Mucosa of descending colon (tissue), 3 donors: ENCODE measurements at places on chromosomes 2 and 18. TPM values are rescaled to one million over a fixed set of nuclear protein-coding genes. Genes with fewer than 3 reads are reported as not detected.

DNA sequence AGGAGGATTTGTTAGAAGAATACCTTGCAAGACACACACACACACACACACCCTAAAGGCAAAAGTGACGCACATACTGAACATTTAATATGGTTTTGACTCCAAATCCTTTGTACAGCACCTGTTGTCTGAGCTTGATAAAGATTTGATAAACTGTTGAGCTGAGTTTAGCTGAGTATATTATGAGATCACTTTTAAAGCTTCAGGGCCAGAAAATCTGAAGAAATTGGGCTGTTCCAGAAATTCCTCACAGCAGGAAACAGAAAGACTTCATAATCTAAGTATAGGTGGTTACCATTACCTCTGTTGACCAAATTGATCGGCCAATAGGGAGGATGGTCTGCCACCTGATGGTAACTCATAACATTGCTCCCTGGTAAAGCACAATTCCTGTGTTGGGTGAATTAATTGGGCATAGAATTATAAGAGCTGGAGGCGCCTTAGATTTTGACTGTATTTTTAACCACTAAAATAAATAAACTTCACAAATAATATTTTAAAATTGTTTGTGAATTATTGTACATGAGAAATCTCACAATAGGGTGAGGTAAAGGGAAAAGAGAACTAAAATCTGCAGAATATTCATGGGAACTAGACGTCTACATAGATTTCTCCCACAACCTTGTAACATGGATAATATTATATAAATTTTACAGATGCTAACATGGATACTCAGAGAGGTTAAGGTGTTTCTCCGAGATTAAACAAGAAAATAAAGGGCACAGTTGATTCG is 21.8 kb upstream of the RPIA start:
- no peak for DNase-seq

DNA sequence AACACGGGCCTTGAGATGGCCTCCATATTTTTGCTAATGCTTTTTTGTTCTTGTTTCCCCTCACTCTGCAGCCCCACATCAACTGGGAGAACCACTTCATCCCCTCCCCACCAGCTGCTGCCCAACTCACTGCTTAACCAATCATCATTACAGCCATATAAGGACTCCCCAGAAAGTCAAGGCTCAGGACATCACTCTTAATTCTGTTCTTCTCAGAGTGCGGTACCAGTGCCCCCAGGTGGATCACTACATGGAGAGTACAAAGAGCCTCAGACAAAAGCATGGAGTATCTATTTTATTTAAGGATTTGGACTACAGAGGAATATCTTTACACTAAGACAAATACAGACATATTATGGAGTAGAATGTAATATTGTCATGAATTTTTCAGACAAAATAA is 340.6 kb downstream of the PAX3 start:
- DNase-seq, result no peak

DNA sequence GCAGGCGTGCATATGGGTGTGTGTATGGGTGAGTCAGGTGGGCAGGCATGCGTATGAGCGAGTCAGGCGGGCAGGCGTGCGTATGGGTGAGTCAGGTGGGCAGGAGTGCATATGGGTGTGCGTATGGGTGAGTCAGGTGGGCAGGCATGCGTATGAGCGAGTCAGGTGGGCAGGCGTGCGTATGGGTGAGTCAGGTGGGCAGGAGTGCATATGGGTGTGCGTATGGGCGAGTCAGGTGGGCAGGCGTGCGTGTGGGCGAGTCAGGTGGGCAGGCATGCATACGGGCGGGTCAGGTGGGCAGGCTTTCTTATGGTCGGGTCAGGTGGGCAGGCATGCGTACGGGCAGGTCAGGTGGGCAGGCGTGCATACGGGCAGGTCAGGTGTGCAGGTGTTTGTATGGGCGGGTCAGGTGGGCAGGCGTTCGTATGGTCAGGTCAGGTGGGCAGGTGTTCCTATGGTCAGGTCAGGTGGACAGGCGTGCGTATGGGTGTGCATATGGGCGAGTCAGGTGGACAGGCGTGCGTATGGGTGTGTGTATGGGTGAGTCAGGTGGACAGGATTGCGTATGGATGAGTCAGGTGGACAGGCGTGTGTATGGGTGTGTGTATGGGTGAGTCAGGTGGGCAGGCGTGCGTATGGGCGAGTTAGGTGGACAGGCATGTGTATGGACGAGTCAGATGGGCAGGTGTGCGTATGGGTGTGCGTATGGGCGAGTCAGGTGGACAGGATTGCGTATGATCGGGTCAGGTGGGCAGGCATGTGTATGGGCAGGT is 28.7 kb upstream of the KLF11 start:
- DNase-seq, result peak; percentile 40

DNA sequence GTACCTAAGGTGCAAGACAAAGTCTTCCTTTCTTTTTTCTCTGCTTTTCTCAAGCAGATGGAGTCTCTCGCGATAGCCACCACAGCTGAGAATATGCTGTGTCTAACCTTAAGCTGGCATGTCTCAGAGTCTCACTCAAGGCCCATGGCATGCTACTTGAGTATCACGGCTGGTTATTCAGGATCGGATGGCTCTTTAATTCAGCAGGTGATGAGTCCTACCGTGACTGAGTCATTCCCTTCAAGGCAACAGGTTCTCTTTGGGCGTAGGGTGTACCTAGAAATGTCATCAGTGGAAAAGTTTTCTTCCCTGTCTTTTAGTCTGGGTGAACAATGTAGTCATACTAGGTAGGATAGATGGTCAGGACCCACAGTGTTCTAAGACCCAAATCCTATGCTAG is 136.2 kb downstream of the DIS3L2 start:
- no peak for DNase-seq

DNA sequence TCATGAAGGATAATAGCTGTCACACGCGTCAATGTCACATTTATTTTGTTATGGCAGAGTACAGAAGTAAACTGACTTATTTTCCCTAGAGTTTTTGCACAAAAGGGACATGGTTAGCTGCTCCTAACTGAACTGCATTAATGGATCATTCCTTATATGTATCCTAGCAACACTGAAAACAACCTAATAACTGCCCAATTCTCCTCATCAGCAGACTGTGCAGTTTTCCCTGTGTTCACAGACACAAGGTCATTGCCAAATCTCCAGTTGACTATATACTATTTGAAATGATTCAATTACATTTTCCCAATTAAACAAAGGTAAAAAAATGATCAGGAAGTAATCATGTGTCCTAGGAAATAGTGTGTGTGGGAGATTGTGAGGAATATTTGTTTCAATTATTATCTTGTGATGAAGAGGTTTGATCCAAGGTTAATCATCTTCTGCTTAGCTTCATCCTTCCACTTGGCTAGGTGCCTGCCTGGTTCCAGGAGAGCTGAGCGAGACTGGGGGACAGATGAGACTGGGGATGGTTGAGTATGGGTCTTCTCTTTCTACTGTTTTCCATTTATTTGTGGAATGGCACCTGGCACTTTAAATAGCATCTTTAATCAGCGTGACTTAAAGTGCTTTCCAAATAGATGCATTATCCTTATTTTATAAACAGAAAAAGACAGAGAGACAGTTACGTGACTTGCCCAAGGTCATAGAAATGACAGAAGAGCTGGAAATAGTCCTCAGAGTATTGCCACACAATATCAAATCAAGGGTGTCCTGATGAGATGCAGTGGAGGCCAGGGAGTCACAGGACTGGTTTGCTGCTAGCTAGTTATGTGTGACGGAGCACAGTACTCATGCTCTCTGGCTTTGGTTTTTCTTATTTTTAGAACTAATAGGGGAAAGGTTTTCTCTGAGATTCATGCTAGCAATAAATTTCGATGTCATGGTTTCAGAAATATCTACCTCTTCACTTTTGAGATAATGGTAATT is 335.6 kb downstream of the PIK3C3 start:
- no peak for DNase-seq

The CTAGE1 gene
- total RNA-seq, result not detected

The VWC2L gene
- not detected for total RNA-seq

The TBC1D8 gene
- total RNA-seq, result 17.7 TPM

The FSIP2 gene
- total RNA-seq, result 6.7 TPM
